Hippocampal formation (tissue), 2 donors: ENCODE measurements at places on chromosomes 12 and 14.

DNA sequence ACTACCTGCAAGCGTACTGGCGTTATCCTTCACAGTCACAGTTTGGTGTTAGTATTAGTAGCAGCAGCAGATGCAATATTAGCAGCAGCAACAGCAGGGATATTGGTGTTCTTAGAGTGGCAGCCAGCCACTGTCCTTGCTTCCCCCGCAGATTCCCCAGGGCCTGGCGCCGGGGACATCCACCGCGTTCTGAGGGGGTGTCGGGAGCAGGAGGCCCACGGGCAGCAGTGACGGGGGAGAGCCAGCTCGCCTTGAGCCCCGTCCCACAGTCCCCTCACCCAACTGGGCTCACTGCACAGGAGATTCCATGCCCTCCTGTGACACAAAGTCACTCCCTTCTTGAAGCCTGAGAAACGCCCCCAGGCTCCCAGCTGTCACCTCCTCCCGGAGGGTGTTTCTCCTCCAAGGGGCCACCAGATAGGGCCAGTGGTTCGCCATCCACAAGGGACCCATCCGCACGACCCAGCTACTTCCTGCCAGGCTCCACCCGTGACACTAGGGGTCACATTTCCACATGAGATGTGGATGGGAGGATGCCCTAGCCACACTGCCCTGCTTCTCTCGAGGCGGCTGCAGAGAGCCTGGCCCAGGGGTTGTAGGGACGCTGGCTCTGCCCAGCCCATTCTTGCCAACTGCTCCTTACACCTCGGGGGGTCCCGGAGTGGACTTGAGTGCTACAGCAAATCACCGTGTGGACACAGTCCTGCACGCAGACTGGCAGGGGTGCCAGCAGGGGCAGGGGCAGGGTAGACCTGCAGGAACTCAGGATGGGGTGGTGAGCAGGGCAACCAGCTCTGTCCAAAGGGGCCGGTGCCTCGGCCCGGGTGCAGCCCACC lies 123.1 kb downstream of the PIWIL1 start:
- DNase-seq = no peak

DNA sequence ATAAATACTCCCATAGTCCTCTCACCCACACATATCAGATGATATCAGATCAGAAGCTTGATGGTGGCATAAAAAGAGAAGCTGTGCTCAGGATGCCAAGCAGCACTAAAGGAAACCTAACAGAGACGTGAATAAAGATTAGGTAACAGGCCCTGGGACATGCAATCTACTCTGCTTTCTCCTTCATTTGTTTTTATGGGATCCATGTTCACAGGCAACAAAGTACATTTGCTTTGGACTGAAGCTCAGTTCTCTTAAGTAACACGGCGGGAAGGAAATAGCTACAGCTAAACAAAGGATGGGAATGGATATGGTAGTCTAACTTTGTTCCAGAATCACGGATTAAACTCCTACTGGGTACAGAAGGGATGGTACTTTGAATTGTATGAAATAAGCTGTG lies 119.5 kb downstream of the TTC7B start:
- no peak for DNase-seq

DNA sequence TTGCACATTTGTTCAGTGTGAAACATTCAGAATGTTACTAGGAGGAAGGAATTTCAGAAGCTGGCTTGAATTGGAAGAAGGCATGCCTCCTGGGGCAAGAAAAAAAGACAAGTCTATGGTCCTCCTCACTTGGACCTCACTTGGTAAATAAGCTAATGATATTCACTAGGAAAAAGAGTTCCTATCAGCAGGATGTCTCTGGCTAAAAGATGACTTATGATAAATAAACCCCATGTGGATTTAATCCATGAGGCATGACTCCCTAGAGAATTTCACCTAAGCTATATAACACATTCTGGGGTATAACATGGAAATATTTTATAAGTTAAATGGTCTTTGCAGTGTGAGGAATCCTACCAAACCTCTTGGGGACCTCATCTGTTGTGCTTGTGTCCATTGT lies 199.9 kb downstream of the LRIG3 start:
- DNase-seq = no peak

- no peak for DNase-seq
Observed at GRCh38 chr14:83548061-83548839, 1981.7 kb upstream of the FLRT2 start.

GRCh38 chr12:32379667-32380066 lies 19.7 kb upstream of the FGD4 start:
- DNase-seq = no peak
